Stimulated activated CD4-positive, alpha-beta T cell treated with anti-CD3 and anti-CD28 coated beads, Interleukin-4, amount 100 ng/mL, for 24 hours (primary cell): ENCODE measurements at places on chromosomes 5 and 9.

GRCh38 chr5:96235008-96235910 is 197.8 kb downstream of the PCSK1 start:
- no peak for DNase-seq

DNA sequence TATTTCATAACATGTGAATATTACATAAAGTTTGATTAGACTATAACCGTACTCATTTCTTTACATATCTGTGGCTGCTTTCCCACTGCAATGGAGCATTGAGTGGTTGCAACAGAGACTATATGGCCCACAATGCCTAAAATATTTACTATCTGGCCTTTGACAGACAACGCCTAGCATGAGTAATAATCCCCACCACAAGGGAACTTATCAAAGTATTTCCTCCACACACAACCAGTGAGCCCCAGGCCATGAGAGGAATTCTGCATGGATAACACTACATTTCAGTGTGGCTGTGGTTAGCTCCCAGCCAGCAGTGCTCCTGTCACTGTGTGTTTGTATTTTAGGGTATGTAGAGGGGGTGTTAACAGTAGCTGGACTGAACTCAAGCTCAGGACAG is 54.8 kb downstream of the FAM81B start:
- no peak for DNase-seq

GRCh38 chr5:87347272-87347671 is 65.5 kb downstream of the CCNH start:
- DNase-seq: no peak

- DNase-seq: no peak
Measured at GRCh38 chr5:136054142-136055019, 25.6 kb downstream of the TGFBI start.

- no peak for DNase-seq
Measured at GRCh38 chr5:78776637-78777036, 128.1 kb upstream of the LHFPL2 start.

DNA sequence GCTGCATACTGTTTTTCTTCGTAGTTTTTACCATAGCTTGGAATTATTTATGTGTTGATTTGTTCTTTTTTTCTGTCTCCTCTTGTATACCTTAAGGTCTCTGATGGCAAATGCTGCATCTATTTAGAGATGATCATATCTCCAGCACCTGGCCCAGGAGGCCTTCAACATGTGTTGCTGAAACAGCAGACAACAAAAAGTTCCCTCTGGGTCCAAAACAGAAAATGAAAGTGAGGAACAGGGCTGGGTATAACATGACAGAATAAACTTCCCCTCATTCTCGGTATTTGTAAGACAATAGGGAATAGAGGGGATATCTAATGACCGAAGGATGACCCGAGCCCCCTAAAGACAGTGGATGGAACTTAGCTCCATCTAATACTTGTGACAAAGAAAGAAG is 22.7 kb upstream of the PCSK1 start:
- DNase-seq: no peak

DNA sequence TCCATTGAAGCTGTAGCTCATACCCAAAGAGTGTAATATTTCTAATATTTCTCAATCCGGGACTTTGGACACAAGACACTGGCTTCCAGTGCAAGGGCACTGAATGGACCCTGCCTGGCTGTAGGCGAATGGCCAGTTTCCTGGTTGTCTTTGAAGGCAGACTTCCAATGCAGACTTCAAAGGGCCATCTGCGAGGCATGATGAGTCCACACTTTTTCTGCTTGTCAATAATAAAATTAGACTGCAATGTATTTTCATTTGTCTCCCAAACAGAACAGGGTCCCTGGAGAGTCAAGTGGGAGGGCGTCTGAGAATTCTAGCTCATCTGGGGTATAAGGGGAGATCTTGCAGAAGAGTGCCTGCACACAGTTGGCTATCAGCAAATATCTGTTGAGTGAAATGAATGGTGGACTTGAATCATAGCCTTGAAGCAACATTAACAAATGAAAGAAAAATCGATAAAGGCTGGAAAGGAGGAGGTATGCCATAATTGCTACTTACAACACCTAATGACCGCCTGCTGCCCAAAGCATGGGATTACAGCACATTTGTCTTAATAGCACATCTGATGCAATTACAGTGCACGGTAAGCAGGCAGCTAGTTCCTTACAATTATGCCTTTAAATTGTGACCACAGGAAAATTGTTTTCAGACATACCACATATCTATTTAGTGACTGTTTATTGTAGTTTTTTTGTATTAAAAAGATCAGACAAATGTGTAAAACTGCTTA is 137.5 kb downstream of the ARHGEF28 start:
- no peak for DNase-seq

DNA sequence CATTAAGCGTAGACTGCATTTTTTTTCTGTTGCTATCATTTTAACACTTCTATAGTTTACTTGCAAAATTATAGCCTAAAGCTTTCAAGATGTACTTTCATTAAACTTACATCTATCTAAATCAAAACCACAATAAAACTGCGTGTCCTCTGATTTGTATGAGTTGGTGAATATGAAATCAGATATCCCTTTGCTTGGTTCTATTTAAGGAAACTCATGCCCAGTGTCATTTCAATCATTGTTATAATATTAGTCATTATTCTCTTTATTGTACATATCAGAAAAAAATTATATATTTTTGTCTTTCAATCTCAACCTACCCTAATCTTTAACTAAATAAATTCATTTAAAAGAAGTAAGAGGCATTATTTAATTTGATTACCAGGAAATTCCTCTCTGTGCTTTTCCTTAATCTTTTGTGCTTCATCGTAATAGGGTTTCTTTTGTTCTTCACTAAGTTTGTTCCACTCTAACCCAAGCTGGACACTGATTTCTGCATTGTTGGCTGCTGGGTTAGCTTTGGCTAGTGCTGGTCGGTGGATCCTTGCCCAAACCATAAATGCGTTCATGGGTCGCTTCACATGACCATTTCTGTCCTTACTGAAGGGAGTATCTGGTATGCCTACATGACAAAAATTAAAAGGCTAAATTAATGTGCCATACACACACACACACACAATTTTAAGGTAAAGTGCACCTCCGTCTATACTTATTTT is 3.8 kb downstream of the SOX30 start:
- DNase-seq: no peak

GRCh38 chr5:36928947-36929346 is 52.4 kb downstream of the NIPBL start:
- DNase-seq: no peak

GRCh38 chr5:31783731-31784130 is 144.8 kb downstream of the PDZD2 start:
- no peak for DNase-seq

- DNase-seq: no peak
Measured at GRCh38 chr5:53303105-53303504, 177.3 kb upstream of the FST start.

DNA sequence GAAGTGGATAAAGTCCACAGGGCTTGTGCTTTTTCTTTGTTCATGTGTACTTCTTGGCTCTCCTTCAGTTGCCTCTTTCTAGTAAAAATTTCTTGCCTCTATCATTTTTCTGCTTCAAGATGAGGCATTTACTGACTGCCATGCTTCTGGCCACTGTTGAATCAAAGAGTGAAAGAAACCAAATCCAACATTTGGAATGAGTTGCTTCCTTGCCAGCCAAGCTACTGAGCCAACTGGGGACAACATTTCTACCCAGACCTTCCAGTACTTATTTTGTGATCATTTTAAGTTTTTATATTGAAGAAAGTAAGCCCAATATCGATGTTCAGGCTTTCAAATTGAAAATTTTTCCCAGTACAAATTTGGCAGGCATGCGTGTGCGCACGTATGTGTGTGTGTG is 73.2 kb downstream of the SNCAIP start:
- no peak for DNase-seq
